RWPE2 (cell line): ENCODE measurements at places on chromosomes 1 and 21.

- H3K27me3 ChIP-seq: no peaks in the 10 kb centered on the region
- H3K4me1 ChIP-seq: no peaks in the 10 kb centered on the region
- H3K27ac ChIP-seq: no peak overlapping the region
- H3K36me3 ChIP-seq: no peaks in the 10 kb centered on the region
These were observed 26.4 kb upstream of the SLC2A5 start for GRCh38 chr1:9095818-9096217.

DNA sequence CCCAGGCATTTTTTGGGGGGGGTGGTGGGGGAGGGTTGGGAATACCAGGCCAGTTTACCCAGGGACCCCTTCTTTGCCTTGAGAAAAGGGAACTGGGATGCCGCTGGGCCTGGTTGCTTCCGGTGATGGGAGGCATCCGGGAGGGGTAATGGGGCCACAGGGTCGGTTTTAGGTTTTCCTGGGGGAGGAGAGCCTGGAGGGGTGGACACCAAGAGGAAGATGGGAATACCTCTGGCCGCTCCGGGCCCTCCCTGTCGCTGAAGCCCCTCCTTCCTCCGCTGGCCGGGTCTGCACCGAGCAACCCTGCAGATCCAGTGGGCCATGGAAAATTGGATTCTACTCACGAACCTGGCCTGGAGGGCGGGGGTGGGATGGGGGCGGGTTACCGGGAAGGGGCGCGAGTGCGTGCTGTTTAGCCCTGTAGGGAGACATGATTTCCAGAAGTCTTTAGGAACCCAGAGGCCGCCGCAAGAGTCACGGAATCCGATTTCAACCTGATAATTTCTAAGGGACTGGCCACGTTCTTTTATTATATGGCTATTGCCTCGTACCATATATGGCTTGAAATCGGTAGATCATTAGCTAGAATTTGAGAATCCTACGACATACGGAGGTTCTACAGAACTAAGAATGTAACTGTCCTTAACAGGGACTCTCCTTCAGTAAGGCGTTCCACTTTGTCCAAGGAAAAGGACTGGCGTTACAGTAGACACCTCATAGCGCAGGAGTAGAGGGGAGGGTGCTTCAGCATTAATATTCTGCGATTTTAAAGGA, 749 bp downstream of the AKIRIN1 start:
- peak overlapping the region; percentile 99 for H3K4me3 ChIP-seq
- peaks cover 42% of the 10 kb centered on the region for H3K36me3 ChIP-seq
- DNase-seq: no peak
- H3K27ac ChIP-seq: peak overlapping the region; percentile 68

GRCh38 chr1:191729742-191730141, 428.5 kb upstream of the RGS18 start:
- H3K4me1 ChIP-seq: no peaks in the 10 kb centered on the region
- DNase-seq: no peak
- H3K36me3 ChIP-seq: no peaks in the 10 kb centered on the region

DNA sequence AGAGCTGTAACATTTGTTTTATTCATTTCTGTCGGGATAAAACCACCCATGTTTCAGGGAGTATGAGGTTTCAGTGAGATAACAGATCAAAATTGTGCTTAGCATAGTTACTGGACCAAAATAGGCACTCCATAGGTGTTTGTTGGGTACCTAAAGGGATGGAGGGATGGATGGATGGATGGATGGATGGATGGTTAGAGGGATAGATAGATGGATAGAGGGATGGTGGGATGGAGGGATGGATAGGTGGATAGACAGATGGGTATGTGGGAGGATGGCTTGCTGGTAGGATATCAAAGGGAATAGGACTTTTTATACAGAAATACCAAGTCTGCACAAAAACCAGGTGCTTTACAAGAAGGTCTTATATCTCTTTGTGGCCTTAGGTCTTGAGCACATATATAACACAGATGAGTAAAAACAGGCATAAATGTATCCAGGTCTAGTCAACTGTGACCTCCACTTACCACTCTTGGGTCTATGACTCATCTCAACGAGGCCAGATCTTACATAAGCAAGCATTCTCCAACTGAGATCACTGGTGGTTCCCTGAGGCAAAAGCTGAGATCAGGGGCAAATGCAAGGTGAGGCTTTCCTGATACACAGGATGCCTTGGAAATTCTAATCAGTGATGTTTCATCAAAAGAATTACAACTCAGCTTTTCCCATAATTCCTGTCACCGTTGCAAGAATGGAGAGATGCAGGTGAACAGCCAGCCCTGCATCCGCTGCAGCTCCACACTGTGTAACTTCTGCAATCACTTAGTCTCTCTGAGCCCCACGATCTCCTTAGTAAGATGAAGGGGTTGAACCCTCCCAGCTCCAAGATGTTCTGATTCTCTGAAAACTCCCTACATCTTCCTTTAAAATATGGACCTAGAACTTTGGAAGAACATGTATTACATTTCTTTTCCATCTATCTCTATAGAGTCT, 32.0 kb downstream of the PTAFR start:
- no peak for DNase-seq
- no peaks in the 10 kb centered on the region for H3K27me3 ChIP-seq
- peaks cover 8% of the 10 kb centered on the region for H3K4me1 ChIP-seq
- H3K27ac ChIP-seq: no peak overlapping the region
- no peaks in the 10 kb centered on the region for H3K36me3 ChIP-seq

GRCh38 chr1:193299038-193299437, 112.6 kb upstream of the B3GALT2 start:
- H3K4me1 ChIP-seq: no peaks in the 10 kb centered on the region
- H3K36me3 ChIP-seq: no peaks in the 10 kb centered on the region
- H3K4me3 ChIP-seq: no peak overlapping the region
